ELR (cell line): ENCODE measurements at places on chromosomes 6 and 20.

GRCh38 chr6:75024828-75025227 lies 181.0 kb downstream of the COL12A1 start:
- DNase-seq = peak; percentile 6

GRCh38 chr20:24235296-24236175 lies 233.9 kb upstream of the SYNDIG1 start:
- no peak for DNase-seq

- DNase-seq = no peak
These were observed at the start of gene IRF4 for GRCh38 chr6:391559-392440. Gene IRF4 (plus strand): TSS chr6:391752. CDS start chr6:393153, 1,401 bp downstream.

DNA sequence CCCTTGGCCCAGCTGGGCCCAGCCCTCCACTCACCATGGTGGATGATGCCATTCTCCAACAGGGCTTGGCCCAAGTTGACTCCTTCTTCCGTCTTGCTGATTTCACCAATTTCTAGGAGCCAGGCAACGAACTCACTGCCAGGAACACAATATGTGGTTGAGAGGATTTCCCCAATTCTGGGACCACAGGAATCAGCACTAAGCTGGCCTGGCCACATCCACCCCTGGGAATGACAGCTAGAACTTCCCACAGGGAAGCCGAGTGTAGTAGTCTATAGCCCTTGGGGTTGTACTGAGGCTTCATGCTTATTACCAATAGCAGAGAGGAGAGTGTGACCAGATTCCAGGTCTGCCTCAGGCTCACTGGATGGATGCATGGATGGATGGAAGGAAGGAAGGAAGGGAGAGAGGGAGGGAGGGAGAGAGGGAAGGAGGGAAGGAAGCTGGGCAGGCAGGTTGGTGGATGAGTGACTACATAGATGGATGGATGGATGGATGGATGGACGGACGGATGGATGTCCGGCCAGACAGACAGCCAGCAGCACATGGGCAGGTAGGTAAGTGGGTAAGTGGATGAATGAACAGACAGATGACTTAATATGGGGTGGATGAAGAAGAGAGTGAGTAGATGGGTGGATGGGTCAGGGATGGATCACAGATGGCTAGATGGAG lies 146.5 kb downstream of the PREX1 start:
- no peak for DNase-seq

- peak; percentile 87 for DNase-seq
These were observed 49.1 kb upstream of the PRDM1 start for GRCh38 chr6:106037060-106037459.

GRCh38 chr6:138485586-138486248 lies 13.6 kb downstream of the NHSL1 start:
- DNase-seq = no peak

DNA sequence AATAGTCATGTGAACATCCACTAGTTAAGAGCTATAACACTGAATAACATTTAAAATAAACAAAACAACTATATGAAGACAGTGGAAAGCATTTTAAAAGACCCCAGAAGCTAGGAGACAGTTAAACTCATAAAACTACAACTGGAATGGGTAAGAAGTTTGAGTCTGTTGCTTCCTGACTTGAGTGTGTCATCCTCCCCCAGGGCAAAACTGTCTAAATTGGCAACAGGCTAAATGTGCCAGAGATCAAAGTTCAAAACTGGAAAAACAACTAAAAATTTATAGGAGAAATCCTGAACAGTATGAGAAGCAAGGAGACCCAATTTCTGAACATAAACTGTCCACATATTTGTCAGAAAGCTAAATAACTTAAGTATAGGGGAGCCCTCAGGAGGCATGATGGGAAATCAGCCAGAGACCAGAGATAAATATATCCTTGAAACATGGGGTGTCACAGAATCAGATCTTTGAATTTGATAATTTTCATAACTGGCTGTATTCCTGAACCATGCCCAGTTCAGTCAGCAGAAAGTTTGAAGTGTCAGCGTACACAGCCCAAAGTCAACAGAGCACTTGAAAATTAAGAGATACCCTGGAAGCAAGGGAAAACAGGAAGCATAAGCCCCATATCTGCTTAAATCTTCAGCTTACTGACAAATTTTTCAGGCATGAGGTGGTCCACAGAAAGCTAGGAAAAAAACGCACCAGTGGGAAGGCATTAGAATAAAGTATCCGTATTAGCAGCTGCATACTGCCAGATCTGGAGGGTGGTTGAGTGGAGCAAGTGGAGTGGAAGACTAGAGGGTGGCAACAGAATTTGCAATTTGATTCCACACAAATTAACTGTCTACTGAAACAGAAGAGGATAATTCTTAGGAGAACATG lies 516.1 kb upstream of the MAN1A1 start:
- peak; percentile 29 for DNase-seq

DNA sequence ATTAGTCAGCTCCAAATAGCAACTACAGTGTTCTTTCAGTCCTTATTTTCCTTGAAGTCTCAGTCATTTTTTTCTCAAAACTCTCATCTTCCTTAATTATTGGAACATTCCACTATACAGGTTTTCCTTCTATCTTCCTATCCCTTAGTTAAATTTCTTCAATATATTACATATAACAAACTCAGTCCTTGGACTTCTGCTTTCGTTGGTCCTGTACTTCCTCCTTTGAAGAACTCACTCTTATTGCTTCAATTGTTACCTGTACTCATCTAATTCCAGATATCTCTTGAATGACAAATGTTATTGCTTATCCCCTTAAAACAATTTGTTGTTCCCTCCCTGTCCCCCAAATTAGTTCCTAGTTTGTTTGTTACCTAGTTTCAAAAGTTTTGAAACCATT lies 67.7 kb upstream of the NOTCH4 start:
- DNase-seq = no peak

DNA sequence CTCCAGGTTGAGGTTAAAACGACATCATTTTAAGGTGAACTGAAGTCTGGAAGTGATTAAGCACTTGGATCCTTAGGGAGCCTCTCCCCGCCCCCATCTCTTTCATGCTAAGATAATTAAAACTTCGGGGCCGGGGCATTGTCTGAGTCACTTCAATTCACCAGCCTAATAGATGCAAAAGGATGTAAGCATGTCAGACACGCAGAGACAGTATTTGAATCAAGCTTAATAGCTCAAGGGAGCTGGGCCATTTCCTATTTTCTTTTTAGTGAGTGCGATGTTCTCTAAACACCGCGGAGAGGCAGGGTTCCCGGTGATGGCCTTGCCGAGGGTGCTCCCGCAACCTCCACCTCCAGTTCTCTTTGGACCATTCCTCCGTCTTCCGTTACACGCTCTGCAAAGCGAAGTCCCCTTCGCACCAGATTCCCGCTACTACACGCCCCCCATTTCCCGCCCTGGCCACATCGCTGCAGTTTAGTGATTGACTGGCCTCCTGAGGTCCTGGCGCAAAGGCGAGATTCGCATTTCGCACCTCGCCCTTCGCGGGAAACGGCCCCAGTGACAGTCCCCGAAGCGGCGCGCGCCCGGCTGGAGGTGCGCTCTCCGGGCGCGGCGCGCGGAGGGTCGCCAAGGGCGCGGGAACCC lies 516 bp upstream of the IRF4 start:
- DNase-seq = peak; percentile 10

- no peak for DNase-seq
These were observed 17.4 kb downstream of the SHLD1 start for GRCh38 chr20:5767493-5768098.

DNA sequence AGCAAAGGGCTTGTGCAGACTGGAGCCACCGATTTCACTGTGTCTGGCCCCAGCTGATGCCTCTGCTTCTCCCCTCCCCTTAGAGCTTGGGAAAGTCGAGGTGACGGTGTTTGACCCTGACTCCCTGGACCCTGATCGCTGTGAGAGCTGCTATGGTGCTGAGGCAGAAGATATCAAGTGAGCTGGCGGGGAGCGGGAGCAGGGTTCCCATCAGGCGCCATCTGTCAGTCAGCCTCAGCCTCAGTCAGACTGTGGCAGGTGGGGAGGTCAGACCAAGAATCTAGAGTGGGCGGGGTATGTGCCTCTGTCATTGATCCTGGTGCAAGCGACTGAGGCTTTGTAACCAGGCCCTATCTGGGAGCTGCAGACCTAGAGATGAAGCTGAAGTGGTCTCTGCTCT lies 5.5 kb downstream of the ERGIC3 start:
- no peak for DNase-seq

DNA sequence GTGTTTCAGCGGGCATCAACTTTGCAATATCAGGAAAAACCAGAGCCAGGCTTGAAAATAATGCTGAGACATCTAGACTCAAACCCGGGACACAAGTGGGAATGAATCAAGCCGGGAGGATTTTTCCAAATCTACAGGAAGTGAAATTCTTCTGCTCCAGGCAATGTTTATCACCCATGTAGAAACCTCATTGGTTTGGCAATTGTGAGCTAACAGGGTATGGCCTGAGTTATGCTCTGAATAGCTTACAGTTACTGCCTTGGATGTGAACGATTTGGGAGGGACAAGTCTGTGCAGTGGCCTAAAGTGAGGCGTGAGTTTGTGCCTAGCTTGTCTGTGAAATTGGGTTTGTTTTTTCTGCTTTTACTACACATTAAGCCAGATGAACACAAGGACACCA lies 87.4 kb downstream of the PCSK2 start:
- no peak for DNase-seq

DNA sequence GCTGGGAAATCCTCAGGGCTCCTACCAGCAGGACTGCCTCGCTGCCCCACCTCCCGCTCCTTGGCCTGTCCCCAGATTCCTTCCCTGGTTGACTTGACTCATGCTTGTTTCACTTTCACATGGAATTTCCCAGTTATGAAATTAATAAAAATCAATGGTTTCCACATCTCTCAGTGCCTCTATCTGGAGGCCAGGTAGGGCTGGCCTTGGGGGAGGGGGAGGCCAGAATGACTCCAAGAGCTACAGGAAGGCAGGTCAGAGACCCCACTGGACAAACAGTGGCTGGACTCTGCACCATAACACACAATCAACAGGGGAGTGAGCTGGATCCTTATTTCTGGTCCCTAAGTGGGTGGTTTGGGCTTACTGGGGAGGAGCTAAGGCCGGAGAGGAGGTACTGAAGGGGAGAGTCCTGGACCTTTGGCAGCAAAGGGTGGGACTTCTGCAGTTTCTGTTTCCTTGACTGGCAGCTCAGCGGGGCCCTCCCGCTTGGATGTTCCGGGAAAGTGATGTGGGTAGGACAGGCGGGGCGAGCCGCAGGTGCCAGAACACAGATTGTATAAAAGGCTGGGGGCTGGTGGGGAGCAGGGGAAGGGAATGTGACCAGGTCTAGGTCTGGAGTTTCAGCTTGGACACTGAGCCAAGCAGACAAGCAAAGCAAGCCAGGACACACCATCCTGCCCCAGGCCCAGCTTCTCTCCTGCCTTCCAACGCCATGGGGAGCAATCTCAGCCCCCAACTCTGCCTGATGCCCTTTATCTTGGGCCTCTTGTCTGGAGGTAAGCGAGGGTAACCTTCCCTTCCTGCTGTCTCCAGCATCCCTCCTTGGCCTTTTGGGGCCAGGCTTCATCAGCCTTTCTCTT lies at the start of gene CFB:
Gene CFB (plus strand): TSS at position 589 of the 863 bp plus-strand sequence. CDS start 127 bp downstream, at position 716.
- peak; percentile 92 for DNase-seq

- DNase-seq = peak; percentile 68
These were observed 67.2 kb downstream of the FOXO3 start for GRCh38 chr6:108627692-108628550.
